ENCODE measurements at places on chromosomes 7 and 10.
A peak's percentile ranks its signal among the peaks of the same experiment; 100 is the strongest.

GRCh38 chr7:75599244-75599781 lies 107.2 kb downstream of the SPDYE5 start:
- peak; percentile 81 for DNase-seq

GRCh38 chr10:91908337-91909116 lies 759 bp downstream of the FGFBP3 start:
- DNase-seq = no peak

DNA sequence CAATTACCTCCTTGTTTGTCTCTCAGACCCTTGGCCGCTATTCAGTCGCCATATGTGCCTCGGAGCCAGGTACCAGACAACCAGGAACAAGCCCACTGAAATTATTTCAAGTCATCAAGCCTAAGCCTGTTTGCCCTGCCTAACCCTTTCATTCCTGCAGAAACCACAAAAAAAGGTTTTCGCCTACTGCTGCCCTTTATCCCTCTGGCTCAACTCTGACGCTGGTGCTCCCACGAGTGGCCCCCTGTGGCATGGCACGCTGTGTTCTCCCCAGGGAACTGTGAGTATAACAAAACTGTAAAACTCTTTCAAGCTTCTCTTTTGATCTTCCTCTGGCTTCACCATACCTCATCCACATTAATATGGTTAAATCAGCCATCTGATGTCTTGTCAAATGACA lies 215.7 kb upstream of the CDC14C start:
- no peak for DNase-seq

- DNase-seq = no peak
Observed at GRCh38 chr10:90321132-90321816, 536.6 kb downstream of the HTR7 start.

- DNase-seq = no peak
Observed at GRCh38 chr10:94308866-94309265, 53.9 kb downstream of the NOC3L start.

- DNase-seq = no peak
Observed at GRCh38 chr7:96184783-96185182, 137.1 kb downstream of the SLC25A13 start.

DNA sequence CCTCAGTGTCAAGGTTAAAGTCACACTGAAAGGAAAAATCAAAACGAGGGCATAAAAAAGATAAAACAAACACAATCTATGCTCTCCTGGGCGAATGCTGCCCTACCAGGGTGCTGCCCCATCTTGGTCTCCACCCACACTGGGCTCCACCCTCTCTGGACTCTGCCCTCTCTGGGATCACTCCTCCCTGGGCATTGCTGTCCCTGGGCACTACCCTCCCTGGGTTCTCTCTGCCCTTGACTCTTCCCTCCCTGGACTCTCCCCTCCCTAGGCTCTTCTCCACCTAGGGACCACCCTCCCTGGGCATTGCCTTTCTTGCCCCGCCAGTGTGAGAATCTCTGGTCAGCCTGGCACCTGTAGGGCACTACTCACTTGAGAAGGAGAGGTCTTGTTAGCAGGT lies 8.6 kb downstream of the GDF2 start:
- DNase-seq = no peak

- no peak for DNase-seq
Observed at GRCh38 chr7:9149499-9150082, 716.2 kb downstream of the NXPH1 start.

GRCh38 chr7:33601884-33602283 lies 303.5 kb upstream of the BMPER start:
- no peak for DNase-seq

GRCh38 chr7:70523249-70523988 lies 608.5 kb upstream of the GALNT17 start:
- no peak for DNase-seq

DNA sequence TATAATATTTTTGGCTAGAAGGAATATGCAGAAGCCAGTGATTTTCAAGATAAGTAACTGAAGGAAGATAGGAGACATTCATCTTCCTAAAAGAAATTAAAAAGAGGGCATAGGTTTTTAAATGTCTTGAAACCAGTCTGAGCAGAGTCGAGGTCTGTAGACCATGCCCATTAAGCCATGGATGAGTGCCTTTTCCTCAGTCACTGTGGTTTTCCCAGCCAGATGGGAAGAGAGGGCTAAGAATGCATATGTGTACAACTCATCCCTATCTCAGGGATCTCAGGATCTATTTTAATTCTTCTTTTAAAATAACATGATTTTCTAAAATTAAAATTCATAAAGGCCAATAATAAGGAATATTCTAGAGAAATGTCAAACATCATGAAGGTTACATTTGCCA lies 112.8 kb downstream of the PPP1R3A start:
- DNase-seq = no peak

Measured in DMS 273 treated with DMSO at 0.1 percent for 48 hours (cell line).